ENCODE measurements at places on chromosomes 3 and 15.
A peak's percentile ranks its signal among the peaks of the same experiment; 100 is the strongest.

DNA sequence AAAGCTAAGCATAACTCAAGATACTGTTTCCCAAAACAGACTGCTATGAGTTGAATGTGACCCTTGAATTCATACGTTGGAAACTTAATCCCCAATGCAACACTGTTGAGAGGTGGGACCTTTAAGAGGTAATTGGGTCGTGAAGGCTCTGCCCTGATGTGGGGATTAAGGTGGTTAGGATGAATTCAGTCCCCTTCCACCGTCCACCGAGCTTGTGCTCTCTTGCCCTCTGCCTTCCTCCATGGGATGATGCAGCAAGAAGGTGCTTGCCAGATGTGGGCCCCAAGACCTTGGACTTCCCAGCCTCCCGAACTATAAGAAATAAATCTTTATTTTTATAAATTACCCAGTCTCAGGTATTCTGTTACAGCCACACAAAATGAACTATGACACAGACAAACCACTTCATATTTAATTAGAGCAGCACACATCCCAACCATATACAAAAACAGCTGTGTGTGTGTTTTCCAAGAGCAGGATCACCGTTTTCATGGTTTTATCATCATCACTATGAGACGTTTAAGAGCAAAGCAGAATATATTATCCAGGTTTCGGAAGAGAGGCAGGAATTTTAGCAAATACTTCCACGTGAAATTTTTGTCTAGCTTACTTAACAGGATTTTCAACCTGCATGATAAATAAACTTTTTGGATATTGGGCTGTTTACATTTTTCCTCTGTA is 61.2 kb downstream of the CD200R1L start:
- DNase-seq: no peak

- peak; percentile 89 for DNase-seq
Observed at GRCh38 chr3:15102256-15102655, 3.3 kb upstream of the RBSN start.

GRCh38 chr3:11423868-11424267 is 151.7 kb downstream of the ATG7 start:
- DNase-seq: no peak

GRCh38 chr3:151350656-151351055 is 21.3 kb upstream of the P2RY13 start:
- no peak for DNase-seq

DNA sequence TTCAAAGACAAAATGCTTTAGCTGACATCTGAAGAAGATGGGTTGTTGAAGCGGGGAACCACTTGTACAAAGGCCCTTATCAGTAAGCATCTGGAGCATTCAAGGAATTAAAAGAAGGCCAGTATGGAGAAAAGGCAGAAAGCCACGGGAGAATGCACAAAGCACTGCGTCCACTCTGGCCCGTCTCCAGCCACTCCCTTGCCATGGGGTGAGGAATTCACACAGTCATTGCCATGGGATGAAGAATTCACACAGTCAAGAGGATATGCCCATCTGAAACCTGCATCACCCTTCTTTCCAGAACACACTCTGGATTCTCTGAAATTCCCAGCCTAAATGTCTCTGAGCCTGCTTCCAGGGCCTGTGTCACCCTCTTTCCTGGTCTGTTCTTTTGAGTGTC is 26.7 kb upstream of the STAG1 start:
- DNase-seq: no peak

DNA sequence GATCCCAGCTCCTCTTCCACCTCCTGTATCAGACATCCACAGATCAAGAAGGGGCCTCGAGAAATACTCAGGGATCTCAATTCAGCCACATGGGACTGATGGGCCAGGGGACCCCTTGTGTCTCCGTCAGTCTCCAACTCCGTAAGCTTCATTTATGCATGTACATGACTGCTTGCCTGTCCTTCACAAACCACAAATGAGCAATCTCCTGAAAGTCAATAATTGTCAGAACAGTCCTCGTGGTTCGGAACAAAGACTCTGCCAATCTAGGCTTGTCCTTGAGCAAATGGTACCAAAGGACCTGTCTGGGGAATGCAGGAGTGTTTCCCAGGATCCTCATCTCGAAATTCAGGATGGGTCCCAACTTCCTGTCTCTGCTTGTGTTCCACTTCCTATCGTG is 20.8 kb downstream of the SLC12A8 start:
- DNase-seq: no peak

DNA sequence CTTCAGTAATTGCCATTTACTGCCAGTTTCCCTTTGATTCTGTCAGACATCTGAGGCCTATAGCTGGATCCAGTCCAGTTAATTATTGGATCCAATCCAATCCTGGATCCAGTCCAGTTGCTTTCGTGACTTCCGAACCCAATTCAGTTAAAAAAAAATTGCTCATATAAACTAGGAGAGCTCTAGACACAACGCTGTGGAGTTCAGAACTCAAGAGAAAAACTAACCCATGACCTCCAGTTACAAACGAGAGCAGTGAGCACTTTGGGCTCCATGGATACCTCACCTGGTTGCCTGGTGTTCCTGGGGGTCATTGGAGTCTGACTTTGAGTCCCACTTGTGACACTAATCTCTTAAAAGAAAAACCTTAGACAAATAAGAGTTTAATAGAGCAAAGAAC is 269.8 kb downstream of the THSD4 start:
- no peak for DNase-seq

DNA sequence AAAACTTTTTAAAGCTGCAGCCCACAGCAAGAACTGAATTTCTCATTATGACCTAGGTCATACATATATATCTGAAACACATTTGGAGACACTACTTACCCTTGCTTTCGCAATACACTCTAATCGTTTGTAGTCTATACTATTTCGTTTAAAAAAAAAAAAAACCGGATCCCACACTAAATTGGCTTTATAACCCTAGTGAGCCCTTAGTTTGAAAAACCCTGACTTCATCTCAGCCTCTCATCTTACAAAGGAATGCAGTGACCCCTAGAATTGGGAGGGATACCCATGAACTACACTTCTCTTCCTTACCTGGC is 4.2 kb downstream of the RARRES1 start:
- DNase-seq: no peak

DNA sequence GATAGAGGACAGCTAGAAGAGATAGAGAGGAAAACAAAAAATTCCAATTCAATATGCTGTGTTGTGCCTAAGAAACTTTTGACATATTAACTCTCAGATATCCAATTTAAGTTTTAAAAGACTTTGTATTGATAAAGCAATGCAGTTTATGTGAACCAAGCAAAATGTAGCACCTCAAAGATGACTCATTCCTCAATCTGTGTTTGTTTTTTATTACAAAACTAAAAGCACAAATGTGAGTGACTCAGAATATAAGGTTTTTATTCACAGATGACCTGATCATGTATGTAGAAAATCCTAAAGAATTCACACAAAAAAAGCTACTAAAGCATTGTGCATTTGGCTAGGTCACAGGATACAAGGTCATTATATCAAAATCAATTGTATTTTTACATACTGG is 11.1 kb downstream of the HCLS1 start:
- no peak for DNase-seq

- no peak for DNase-seq
Observed at GRCh38 chr3:8538913-8539312, 37.3 kb downstream of the LMCD1 start.

DNA sequence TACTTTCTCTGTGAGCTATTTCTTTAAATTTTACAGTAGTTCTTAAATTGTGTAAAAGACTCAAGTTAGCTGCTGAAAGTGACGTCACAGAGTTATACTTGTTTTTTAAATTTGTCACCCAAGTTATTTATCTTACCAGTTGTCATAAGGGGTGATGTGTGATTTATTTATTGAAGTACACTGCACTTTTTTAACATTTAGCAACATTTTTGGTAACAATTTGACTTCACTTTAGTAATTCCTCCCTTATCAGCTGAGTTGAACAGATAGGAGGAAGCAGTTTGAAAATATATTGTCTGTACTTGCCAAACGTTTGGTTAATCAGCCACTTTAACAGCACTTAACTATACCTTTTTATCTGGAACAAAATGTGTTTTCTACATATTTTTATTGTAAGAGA is 3.8 kb downstream of the STT3B start:
- no peak for DNase-seq

DNA sequence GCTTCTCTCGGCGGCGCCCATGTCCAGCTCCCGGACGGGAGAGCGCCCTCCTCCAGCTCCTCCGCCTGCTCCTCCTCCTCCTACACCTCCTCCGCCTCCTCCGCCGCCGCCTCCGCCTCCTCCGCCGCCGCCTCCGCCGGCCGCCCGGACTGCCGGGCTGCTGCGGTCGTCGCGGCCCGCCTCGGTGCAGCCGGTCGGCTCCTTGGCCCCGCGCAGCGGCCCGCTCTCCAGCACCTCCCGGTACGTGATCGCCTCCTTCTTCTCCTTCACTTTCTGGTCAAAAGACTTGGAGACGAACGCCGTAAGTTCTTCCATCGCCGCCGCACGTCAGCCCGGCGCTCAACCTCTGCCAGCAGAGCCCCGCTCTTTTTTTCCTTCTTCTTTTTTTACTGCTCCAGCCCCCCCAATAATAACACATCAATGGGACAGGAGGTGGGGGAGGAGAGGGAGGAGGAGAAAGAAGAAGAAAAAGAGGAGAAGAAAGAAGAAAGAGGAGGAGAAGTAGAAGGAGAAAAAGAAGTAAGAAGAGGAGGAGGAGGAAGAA is 438 bp downstream of the SHOX2 start:
- peak; percentile 28 for DNase-seq

DNA sequence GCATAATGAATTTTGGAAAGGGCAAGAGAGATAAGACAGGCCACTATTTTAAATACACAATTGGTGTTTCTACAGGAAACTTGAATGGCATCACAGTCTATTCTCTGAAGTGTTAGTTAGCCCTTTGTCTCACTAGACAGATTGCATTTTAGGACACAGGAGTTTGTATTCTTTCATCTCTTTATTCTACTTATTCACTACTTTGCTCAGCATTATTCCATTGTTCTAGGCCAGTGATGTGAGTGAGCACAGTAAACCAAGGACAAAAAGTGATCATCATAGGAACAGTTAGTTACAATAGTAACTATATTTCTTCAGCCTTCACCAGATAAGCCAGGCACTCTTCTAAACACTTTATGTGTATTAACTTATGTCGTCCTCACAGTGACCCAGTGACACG is 150.2 kb upstream of the SLCO3A1 start:
- DNase-seq: no peak

GRCh38 chr3:16400106-16400931 is 113.2 kb downstream of the RFTN1 start:
- no peak for DNase-seq

GRCh38 chr3:129161860-129162271 is 1.0 kb upstream of the ISY1 start:
- peak; percentile 21 for DNase-seq

GRCh38 chr15:75721480-75721922 is 8.9 kb upstream of the CSPG4 start:
- DNase-seq: no peak

GRCh38 chr15:99566157-99566897 is 543 bp downstream of the MEF2A start:
- peak; percentile 55 for DNase-seq

DNA sequence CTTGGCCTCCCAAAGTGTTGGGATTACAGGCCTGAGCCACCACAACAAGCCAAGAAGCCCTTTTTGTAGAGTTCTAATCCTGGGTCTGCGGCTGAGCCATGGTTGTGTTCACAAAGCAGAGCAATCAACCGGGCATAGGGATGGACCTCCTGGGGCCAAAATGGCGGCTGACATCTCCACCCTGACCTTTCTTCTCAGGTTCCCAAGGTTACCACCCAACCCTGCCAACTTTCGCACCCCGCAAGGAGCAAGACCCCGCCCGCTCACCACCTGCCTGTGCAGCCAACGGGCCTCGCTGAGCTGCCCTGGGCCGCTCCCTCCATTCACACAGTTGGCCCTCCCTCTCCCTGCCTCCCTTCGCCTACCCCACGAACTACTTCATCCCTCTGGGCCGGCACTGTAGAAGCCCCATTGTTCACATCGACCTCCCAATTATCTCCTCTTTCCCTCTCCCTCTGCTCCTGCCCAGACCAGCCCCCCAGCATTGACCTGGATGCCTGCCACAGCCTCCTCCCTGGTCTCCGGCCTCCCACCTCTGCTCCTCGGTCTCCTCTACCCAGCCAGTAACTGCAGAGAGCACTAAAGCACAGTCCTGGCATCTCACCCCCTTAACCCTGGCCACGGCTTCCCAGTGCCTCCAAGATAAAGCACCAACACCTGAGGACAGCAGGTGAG is 62.0 kb upstream of the TFRC start:
- DNase-seq: no peak

DNA sequence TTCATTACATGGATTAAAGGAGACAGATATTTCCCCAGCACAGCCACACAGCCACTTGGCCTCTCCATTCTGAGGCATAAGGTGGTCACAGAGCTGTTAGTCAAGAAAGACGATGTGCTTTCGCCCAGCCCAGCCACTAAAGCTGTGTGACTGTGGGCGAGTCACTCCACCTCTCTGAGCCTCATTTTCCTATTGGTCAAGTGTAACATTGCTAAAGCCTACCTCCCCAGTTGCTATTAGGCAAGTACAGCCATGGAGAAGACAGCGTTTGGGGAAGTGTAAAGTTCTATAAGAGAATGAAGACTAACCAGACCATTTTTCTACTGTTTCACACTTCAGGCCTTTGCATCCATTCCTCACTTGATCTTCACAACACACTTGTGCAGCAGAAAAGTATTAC is 24.1 kb downstream of the TMEM40 start:
- DNase-seq: no peak

- no peak for DNase-seq
Observed at GRCh38 chr15:47887241-47887800, 170.0 kb downstream of the SEMA6D start.

DNA sequence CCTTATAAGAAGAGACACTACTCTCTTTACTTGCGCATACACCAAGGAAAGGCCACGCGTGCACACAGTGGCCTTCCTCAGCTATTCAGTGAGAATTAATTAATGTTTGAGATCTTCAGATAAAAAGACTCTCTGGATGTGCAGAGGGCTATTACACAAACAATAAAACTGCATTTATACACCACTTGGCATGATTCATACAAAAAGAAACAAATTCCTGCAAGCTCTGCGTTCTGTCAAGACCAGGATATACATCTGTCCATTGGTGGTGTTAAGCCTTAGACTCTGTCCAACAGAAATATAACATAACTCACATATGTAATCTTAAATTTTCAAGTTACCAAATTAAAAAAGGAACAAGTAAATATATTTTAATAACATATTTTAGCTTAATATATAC is 55.2 kb upstream of the TSC22D2 start:
- DNase-seq: no peak

DNA sequence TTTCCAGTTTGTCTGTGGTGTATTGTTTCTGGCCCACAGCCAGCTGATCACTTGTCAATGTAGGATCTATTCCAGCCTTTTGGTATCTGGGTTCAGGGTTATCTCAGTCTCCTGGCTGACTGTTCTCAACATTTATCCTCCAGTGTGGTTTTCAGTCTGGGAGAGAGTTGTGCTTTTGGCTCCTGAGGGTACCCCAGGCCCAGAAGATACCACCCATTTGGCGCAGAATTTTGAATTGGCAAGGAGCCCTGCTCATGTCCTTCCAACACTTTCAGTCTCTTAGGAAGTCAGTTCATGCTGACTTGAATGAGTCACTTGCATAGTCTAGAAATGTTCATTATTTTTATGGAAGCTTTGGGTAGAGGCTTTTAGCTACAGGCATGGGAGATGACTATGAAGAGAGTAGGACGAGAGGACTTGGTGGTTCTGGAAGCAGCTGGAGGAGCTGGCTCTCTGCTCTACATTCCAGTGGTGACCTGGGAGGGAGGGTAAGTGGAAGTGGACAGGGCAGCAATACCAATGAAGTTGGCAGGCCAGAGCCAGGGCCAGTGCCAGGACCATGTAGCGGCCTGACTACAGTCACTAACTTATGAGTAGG is 7.2 kb downstream of the POLR2H start:
- peak; percentile 33 for DNase-seq
